ENCODE measurements at places on chromosomes 3 and 15.

DNA sequence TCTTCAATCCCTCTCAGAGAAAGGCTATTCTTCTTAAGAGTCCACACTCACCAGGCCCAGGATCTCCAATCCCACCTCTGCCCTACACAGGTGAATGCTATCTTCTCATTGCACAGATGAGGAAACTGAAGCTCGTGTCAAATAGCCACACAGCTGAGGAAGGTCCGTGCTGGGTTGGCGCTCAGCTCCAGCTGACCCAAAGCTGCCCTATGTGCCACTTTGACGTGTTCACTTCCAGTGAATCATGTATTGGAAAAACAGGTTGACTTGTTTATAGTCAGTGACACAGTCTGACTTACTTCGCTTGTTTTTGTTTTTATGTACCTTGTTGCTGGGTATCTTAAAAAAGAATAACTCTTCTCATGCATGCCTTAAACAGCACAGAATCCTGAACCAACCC lies 32.4 kb upstream of the ALDH1A3 start:
- no peak for DNase-seq

- DNase-seq, result no peak
Observed at GRCh38 chr3:111872979-111873378, 13.9 kb downstream of the PHLDB2 start.

GRCh38 chr3:182809531-182809930 lies 16.2 kb downstream of the ATP11B start:
- DNase-seq, result no peak

GRCh38 chr15:67766968-67767367 lies 58.3 kb upstream of the SKOR1 start:
- no peak for DNase-seq

DNA sequence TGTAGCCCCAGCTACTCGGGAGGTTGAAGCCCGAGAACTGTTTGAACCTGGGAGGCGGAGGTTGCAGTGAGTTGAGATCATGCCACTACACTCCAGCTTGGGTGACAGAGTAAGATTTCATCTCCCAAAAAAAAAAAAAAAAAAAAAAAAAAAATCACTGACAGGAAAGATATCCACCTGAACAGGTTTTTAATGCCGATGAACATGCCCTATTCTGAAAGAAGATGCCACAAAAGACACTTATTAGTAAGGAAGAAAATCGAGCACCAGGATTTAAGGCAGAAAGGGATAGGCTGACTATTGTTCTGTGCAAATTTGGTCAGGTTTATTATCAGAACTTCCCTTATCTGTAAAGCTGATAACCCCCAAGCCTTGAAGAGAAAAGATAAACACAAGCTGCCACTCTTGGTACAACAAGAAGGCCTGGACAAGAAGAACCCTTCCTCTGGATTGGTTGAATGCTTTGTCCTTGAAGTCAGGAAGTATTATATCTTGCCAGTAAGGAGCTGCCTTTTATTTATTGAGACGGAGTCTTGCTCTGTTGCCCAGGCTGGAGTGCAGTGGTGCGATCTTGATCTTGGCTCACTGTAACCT lies 2.7 kb upstream of the PARP16 start:
- no peak for DNase-seq

GRCh38 chr3:45087155-45087554 lies 59.0 kb downstream of the CDCP1 start:
- DNase-seq, result no peak

DNA sequence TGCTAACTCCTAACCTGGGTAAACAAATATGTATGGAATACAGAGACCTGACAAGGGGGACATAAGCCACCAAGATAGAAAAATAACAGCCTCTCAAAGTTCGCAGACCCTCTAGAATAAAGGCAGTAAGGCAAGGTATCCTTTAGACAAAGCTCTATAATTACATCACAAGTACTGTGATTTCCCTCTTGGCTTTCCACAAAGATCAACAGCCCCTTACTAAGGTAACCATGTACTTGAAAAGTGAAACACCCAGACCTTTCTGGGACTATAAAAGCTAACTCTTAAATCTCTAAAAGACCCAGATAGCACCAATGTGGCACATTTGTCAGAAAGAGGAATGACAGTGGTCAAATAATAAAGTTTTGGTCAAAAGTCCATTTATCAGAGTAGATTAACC lies 51.9 kb downstream of the TBL1XR1 start:
- DNase-seq, result no peak

GRCh38 chr15:71707230-71708050 lies 102.9 kb upstream of the NR2E3 start:
- no peak for DNase-seq

GRCh38 chr15:96166223-96167200 lies 164.0 kb upstream of the NR2F2 start:
- no peak for DNase-seq

DNA sequence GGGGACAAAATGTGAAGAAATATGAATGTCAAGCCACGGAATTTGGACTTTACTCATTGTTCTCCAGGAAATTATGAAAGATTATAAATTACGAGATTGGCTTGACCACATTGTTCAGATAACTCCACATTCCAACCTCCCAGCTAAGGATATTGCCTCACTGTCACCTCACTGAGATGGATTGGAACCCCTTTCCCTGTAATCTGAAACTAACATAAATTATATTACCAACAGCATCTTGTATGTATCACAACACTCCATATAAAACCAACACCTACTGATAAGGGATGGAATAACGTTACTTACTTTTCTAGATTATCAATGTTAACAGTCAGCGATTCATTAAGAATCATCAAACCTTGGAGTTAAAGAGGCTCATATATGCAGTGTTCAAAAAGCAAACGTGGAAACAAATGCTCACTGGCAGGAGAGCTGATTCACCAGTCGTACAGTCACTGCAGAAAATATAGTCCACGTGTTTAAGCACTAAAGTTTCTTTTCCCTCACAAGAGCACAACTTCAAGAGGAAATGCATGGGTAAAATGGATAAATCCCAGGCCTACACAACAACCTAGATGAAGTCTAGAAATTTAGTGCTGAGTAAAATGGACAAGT lies 451.5 kb downstream of the FGF12 start:
- DNase-seq, result no peak

GRCh38 chr3:183779896-183780465 lies 45.4 kb downstream of the MAP6D1 start:
- DNase-seq, result no peak

GRCh38 chr3:144029769-144030168 lies 58.1 kb downstream of the DIPK2A start:
- no peak for DNase-seq

- no peak for DNase-seq
Observed at GRCh38 chr3:100697172-100697571, 12.1 kb upstream of the TFG start.

- DNase-seq, result no peak
Observed at GRCh38 chr15:63453186-63453905, 51.0 kb upstream of the USP3 start.

DNA sequence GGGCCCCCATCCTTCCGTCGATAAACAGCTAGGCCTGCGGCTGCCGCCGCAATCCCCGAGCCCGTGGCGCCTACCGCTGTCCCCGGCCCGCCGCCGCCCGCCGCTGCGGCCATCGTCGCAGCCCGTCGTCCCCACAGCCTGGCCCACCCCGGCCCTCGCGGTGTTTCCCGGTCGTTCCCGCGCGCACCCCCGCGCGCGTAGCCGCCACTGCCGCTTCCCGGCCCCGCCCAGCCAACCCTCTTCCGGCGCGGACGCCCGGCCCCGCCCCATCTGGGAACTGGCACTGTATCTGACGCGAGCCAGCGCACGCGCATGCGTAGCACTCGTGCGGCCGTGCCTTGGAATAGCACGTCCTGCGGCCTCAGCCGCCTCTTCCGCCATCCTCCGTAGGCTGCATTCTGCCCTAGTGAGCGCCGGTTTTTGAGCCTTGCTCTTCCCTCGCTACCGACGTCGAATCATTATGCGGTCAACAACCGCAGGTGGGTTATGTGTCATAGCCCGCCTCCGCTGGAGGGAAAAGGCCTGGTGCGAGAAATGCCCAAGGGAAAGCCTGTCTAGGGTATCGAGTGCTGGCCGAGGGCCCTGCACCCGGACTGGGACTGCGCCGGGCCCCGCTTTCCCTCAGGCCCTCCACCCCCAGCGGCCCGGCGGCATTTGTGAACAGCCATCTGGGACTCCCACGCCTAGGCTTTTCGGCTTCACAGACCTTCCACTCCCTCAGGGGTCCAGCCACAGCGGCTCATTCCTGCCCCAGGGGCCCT lies at the start of gene SMARCC1:
TSS of gene SMARCC1 (minus strand) at position 209 of the 761 bp plus-strand sequence. CDS start at position 113, 96 bp downstream.
- DNase-seq, result peak; percentile 99

DNA sequence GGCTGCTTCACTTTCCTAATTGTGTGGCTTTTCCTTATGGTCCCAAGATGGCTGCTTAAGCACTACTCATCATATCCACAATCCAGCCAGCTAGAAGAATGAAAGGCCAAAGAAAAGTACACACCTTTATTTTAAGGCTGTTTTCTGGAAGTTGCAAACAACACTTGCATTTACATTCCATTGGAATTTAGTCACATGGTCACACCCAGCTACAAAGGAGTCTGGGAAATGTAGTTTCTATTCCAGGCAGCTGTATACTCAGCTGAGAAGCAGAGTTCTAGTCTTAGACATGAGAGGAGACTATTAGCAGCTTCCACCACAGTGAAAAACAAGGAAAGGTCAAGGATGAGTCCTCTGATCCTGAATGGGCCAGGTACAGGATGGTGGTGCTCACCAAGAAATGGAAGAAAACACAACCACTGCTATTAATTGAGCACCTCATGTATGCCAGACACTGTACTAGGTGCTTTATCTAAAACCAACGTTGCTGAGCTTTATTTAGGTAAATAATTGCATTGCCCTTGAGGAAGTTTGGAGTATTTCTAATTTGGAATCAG lies 28.0 kb upstream of the ATG7 start:
- DNase-seq, result no peak

DNA sequence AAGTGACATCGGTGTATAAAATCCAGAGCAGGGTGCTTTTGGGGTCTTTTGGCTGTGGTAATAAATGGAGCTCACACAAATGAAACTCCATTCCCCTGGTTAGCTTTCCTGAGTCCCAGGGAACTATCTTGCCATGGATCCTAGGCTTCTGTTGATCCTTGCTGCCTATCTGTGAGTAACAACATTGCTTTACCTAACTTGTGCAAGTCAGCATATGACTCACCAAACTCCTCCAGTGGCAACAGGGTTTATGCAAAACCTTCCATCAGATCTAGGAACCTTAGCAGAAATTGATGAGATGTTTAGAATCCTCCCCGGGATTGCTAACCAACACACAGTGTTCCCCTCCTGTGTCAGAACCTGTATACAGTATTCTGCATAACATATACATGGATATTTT lies 105.4 kb downstream of the SCAPER start:
- no peak for DNase-seq

DNA sequence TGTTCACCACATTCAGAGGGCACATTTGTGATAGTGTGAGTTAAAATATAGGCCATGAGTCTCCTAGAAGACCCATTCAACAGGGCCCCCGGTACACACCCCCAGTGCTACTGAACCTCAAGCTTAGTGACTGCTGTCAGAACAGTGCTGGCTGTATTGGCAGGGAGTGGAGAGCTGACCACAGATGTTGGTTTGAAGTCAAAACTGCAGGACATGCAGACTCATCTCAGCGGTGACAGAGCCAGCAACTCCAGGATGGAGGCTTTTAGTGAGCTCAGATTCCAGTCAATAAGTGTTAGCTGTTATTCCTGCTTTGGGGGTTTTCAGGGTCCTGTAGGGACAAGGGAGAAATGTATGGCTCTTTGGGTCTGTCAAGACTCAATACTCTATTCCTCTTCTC lies 29.1 kb downstream of the PRR20G start:
- DNase-seq, result no peak

GRCh38 chr15:60840306-60840702 lies 361.4 kb upstream of the ICE2 start:
- DNase-seq, result no peak

DNA sequence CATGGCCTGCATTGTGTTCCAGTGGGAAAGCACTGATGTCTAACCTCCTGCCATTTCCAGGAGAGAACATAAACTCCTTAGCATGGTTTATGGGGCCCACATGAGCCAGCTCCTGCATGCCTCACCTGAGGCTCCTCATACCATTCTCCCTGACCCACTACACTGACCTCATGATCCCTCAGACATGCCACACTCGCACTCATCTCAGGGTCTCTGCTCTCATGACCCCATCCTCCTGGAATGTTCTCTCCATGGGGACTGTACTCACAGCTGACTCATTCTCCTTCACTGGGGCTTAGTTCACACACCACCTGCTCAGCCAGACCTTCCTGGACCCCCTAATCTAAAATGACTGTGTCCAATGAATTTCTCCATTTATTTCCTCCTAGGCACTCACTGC lies 4.0 kb upstream of the LMCD1 start:
- DNase-seq, result no peak

- no peak for DNase-seq
Observed at GRCh38 chr15:23763021-23763420, 75.9 kb upstream of the NDN start.

DNA sequence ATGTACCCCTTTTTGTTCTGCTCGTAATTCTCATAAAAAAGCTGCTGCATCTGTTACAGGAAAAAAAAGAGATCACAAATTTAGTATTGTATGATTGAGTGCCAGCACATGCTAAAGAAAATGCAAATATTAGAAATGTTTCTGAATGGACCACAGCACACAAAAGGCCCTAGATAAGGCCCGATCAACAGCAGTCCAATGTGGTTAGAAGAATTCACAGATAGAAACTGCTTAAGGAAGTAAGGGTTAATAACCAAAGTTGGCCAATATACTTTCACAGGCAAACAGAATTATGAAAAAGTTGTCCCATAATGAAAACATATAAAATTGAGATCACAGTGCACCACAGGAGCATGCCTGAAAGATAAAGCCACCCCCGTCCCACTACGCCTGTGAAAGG lies 72.9 kb downstream of the CHSY1 start:
- no peak for DNase-seq

DNA sequence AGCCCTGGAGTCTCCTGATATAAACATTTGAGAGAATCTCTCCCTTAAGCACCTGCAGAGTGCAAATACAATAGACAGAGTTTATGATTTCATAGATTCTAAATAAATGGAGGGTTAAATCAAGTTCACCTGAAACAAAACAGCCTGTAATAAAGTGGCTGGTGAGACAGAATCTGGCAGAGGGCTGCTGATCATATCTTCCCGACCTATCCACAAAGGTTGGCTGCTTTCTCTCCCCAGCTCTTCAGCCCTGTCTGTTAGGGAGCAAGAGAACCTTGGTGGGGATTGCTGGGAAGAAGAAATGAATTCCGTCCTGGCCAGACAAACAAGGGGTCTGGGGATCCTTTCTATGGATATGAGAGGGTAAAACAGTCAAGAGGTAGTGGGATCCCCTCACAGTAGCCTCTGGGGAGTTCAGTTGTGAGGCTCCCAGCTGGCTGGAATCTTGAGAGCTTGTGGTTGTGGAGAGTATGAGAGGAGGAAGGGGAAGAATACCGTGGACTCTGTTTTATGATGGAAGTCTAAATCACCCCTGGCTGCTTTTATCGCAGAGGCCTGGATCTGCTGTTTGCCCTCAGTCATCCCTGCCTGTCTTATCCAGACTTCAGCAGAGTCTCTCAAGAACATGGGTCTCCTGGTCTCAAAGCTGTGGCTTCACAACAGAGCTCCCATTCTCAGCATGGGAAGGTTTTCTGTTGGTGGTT lies 451.3 kb downstream of the NTRK3 start:
- no peak for DNase-seq

GRCh38 chr3:26256224-26256623 lies 366.3 kb upstream of the LRRC3B start:
- DNase-seq, result no peak

All from WTC11 (cell line).